Mammary epithelial cell (primary cell): ENCODE measurements at places on chromosomes 16 and 17. TPM values are rescaled to one million over a fixed set of nuclear protein-coding genes. Genes with fewer than 3 reads are reported as not detected.

DHX58 gene
- 12.2 TPM for total RNA-seq

ADGRG3 gene
- not detected for total RNA-seq

HOXB13 gene
- not detected for total RNA-seq

ALOX12 gene
- not detected in 2 replicates for total RNA-seq

ACSM5 gene
- total RNA-seq, result not detected in 2 replicates

RND2 gene
- total RNA-seq, result 0.17 TPM

LPO gene
- total RNA-seq, result not detected

USH1G gene
- total RNA-seq, result 1.1 and 1.8 TPM in 2 replicates

PIK3R5 gene
- total RNA-seq, result not detected

GAST gene
- 0.67 TPM for total RNA-seq

KRT24 gene
- not detected for total RNA-seq
